ENCODE measurements at places on chromosomes 3 and 15. TPM values are rescaled to one million over a fixed set of nuclear protein-coding genes. Genes with fewer than 3 reads are reported as not detected.

PCLAF gene
- total RNA-seq = 13.6 TPM

MOBP gene
- total RNA-seq = not detected

P2RY1 gene
- 47.6 TPM for total RNA-seq

COLQ gene
- 5.0 TPM for total RNA-seq

KLHL40 gene
- total RNA-seq = 7.7 TPM

HIGD2B gene
- not detected for total RNA-seq

IP6K2 gene
- 111 TPM for total RNA-seq

EPHA6 gene
- total RNA-seq = 22.0 TPM

Data from camera-type eye (tissue), 1 donor.